ENCODE measurements at places on chromosomes 2 and 18.

GRCh38 chr2:47301277-47301618, 101.7 kb upstream of the MSH2 start:
- no peak for DNase-seq

- peak; percentile 77 for DNase-seq
Observed at GRCh38 chr18:56702946-56703345, 51.8 kb downstream of the WDR7 start.

DNA sequence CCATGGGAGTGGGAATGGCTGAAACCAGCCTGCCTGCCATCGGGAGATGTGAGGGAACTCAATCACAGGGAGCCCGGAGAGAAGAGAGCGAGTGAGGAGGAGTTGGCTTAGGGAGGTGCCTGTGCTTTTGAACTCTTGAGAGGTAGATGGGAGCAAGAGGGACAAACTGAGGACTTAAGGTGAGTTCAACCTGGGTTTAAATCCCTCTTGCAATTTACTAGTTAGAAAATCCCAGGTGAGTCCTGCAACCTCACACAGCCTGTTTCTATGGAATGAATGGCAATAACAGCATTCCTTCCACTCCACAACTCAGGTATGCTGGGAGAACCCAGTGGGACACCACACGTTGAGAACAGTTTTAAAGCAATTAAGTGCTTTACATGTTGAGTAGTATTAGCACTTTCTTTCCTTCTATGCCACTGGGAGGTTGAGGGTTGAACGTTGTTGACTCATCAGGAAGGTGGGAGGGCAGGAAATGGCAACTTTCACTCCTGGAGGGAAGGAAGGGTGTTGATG, 57.3 kb downstream of the VIT start:
- no peak for DNase-seq

DNA sequence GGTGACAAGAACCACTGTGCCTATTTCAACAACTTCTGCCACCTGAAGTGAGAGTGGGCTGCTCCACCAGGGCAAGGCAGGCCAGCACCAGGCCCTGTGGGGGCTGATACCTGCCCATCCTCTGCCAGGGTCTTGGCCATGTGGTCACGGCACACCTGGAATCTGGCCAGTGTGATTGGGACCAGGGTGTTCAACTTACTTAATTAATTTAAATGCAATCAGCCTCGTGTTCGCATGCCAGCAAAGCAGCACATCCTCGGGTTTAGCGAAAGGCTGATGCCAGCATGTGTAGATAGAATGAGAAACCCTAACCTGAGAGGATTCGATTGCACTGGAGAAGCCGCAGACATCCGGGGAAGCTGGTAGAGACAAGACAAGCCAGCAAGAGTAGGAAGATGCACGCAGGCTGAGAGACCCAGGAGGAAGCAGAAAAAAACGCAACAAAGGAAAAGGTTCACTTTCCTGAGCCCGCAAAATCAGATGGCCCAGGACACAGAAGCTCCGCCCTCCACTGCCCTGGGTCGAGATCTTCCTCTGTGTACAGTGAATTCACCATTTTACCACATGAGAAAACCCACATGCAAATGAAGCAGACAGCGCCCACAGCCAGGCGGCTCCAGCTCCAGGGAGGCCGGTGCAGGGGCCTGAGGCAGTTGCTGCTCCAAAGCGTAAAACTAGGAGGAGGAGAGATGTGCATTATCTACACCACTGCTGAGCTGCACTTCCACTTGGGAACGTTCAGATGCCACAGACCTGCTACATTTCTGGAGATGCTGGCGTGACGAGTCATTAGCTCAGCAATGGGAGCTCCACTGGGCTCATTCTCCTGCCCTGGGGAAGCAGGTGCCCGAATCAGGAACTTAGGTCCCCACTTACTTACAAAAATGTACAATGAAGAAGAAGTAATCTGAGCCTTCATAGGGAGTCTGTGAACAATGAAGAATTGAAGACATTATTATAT, 92.1 kb downstream of the TMEM18 start:
- no peak for DNase-seq

- no peak for DNase-seq
Observed at GRCh38 chr18:46237891-46238290, 133.7 kb downstream of the HAUS1 start.

DNA sequence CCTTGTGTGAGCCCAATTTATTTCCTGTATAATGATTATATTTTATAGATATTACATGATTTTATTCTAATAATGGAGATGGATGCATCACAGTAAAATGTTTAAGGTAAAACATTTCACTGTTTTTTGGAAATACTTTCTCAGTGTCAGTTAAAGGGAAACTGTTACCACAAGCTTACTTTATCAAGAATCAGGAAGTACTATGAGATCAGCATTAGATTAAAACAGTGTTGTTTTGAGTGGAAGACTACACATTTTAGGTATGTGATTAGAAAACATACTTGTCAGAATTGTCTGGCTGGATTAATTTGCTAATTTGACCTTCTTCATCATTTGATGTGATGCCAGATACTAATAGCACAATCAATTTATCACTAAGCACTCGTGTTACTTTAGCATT, at the start of gene HRH4:
TSS of gene HRH4 (plus strand) at position 250 of the 400 bp plus-strand sequence. CDS start at position 342, 92 bp downstream.
- DNase-seq = no peak

DNA sequence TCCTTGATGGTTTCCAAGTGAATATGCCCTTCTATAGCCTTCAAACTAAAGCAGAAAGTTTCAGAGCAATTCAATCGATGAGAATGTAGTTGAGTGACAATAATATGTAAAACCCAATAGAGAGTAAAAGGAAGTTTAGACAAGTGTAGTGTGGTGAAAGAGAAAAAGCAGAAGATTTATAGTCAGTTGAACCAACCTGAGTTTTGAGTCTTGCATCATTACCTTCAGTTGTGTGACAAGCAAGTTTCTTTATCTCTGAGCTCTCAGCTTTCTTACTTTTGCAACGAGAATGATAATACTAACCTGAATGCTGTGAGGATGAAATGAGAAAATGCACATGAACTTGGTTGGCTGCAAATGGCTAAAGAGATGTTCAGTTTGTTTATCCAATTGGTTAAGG, 40.6 kb upstream of the TMEM247 start:
- DNase-seq = no peak

DNA sequence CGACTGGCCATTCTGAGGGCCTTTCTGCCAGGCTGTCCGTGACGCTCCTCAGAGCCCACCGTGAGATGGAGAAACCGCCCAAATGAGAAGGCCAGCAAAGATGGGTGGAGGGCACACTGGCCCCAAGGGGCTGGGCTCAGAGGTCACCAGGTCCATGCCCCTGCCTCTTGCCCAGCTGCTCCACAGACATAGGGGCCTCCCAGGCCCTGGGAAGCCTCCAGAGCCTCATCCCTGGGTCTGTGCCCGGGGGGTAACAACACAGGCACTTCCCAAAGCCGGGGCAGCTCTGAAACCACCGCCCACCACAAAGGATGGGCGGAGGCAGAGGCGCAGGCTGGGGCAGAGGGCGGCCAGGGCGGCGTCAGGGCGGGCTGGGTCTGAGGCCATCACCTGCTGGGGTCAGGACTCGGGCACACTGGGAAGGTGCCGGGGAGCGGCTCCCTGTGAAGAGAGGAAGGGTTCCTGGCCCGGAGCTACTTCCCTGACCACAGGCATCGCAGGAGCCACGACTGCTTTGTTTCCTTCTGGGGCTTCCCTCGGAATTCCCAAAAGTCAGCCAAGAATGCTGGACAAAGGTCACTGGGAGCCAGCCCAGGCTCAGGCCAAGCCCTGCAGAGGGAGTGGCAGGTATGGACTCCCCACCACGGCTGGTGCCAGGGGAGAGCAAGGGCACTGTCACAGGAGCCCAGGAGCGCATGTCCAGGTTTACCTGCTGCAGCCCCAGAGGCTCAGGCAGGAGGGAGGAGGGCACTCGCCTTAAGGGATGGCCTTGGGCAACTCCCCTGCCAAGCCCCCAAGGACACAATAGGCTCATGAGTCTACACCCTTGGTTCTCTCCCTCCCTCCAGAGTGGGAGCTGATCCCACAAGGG, 9.4 kb downstream of the CYP26B1 start:
- no peak for DNase-seq

DNA sequence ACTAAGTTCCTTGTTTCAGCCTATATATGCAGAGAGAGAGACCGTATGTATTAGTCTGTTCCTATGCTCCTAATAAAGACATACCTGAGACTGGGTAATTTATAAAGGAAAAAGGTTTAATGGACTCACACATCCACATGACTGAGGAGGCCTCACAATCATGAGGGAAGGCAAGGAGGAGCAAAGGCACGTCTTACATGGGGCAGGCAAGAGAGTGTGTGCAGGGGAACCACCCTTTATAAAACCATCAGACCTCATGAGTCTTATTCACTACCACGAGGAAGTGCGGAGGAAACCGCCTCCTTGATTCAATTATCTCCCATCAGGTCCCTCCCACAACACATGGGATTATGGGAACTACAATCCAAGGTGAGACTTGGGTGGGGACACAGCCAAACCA, 73.8 kb downstream of the TMEM18 start:
- no peak for DNase-seq

DNA sequence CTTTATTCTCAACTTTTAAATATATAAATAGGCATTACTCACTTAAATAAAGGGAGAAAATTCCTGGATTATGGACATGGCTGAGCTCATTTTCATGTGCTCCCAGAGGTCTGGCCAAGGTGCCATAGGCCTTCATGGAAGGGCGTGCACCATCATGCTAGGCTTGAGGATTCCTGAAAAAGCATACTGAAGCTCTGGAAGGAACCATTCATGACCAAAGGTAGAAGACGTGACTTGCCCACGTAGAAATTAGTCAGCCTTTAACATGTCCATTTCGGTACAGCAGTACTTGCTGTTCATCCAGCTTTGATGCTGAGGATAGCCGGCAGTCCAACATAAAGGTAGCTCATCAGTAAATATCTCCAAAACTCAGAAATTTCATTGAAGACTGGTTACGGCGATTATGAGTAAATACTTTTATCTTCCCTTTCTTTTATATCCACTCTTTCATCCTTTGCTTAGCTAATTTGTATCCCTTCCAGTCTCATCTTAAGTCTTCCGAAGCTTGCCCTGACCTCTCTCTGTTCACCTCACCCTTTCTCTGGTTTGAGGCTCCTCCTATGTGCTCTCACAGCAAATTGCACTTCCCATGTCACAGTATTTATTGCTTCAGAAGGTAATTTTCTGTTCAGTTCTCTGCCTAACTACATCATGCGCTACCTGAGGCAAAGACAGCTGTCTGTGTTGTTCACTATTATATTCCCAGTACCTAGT, 32.3 kb upstream of the ASNSD1 start:
- peak; percentile 64 for DNase-seq

GRCh38 chr2:161746891-161747535, 122.8 kb downstream of the SLC4A10 start:
- no peak for DNase-seq

DNA sequence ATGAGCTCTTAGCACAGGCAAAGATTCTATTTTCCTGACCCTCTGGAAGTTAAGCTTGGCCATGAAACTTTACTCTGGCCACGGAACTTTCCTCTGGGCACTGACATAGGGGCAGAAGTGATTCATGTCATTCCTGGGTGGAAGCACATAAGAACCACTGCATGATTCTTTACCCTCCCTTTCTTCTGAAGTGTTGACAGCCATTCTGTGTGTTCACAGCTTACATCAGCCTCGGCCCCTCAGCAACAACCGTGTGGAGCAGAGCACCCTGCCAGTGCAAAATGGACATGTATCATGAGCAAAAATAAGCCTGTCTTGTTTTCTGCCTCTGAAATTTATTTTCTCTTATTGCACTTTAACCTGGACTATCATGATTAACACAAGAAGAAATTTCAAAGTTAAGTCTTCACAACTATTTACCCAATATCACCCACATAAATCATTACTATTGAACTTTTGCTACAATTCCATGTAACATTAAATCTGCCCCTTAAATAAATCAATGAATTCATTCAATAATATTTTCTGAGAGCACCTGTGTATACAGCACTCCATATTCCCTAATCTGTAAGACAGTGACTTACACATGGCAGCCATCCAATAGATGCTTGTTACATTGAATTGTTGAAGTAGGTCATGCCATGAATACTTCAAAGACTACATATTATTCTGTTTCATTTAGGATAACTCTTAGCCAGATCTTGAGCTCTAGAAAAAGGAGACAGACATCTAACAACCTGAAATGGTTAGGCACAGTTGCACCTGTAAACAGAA, 531.9 kb downstream of the IRS1 start:
- no peak for DNase-seq

DNA sequence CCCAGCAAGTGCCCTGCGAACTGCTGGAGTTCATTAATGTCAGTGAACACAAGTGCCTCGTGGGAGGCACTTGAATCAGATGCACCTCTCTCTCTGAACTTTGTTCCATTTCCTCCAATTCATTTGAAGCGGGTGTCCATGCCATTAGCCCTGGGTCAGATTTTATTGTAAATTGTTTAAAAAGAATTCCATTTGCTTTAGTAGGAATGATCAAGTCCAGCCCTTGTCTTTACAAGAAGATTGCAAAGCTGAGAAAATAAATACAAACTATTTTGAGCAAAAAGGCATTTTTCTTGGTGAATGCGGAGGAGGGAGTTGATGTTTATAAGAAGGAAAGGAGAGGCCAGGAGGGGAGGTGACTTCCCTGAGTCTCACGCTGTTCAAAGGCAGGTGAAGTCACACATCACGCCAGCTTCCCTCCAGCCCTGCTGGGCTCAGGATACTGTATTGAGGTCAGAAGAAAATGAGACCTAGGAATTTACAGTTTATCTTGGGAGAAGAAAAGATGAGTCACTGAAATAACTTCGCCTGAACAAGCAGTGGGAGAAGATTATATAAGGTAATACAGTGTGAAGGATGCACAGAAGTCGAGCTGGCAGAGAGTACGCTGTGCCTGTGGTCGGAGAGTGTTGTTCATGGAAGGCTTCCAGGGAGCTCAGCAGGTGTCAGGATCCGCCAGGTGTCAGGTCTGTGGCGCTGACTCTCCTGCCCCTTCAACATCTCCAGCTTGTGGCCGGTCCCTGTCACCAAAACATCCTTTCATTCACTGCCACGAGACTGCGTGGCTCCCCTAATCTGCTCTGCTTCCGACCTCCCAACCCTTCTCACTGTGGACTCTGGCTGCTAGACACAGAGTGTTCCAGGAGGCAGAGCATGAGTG, 36.5 kb downstream of the EFR3B start:
- no peak for DNase-seq

- no peak for DNase-seq
Observed at GRCh38 chr2:202035941-202036372, 2.3 kb downstream of the FZD7 start.

GRCh38 chr2:42999856-43000241, 207.5 kb upstream of the HAAO start:
- peak; percentile 27 for DNase-seq
